ENCODE measurements at places on chromosomes 1 and 21. TPM values are rescaled to one million over a fixed set of nuclear protein-coding genes. Genes with fewer than 3 reads are reported as not detected.

- DNase-seq = no peak
These were observed 1.8 kb downstream of the NCDN start for GRCh38 chr1:35559317-35559944.

DNA sequence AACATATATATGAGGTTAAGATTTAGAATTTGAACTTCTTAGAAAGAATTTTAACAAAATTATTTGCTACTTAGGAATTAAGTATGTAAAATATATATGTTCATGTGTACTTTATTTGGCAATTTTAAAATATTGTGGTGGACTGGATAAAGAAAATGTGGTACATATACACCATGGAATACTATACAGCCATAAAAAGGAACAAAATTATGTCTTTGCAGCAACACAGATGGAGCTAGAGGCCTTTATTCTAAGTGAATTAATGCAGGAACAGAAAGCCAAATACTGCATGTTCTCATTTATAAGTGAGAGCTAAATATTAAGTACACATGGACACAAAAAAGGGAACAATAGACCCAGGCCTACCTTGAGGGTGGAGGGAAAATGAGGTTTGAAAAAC is 72.2 kb upstream of the FMN2 start:
- DNase-seq = no peak

DNA sequence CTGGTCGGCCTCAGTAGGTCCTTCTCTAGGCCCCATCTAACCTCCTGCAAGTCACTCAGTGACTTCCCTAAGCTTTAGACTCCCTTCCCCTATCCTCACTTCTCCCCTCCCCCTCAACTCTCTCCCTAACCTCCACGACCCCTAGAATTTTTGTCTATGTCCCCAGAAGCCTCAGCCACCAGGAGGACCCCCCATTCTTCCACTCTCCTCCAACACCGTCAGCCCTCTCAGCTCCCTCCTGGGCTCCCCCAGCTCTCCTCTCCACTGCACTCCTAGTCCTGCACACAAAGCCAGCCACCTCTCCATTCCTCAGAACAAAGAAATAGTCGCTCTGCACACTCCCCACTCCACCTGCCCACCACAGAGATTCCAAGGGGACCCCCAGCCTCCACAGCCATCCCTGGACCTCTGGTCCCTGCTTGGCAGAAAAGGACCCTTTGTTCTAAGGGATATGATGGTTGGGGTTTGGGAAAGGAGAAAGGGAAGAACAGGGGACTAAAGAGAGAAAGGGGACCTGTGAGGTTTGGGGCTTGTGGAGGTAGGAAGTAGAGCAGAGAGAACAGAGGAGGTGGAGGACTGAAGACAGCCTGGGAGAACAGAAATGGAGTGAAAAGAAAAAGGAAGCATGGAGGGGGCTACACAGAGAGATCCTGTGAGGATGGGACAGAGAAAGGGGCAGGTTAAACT is 2.8 kb downstream of the ARHGEF2 start:
- DNase-seq = no peak

- no peak for DNase-seq
These were observed 177.2 kb downstream of the SMYD3 start for GRCh38 chr1:246329900-246330299.

Gene RSRP1
- total RNA-seq = 182 TPM

Gene ADGRL2
- total RNA-seq = 74.0 TPM

Gene PRR9
- not detected for total RNA-seq

Data from dorsolateral prefrontal cortex (tissue), 122 donors.